ENCODE measurements at places on chromosomes 6 and 20.

DNA sequence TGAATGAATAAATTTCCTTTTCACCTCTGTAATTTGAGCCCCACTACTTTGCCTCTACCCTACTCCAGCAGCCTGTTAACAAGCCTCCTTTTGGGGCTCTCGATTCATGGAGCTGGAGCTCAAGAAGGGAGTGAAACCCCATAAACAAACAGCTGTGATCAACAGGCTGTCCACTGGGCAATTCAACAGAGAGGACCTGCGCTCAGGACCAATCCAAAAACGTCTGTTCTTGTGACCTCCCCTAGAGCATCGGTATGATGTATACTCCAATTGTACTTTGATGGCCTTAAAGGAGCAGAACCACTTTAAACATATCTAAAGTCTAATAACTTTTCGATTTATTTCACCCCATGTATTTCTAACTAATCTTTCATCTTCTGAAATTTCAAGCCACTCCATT is 37.4 kb downstream of the HIVEP2 start:
- DNase-seq = no peak
- H3K36me3 ChIP-seq = no peaks in the 10 kb centered on the region
- H3K4me3 ChIP-seq = no peak overlapping the region
- no peaks in the 10 kb centered on the region for H3K27me3 ChIP-seq

GRCh38 chr20:35196313-35196712 is 24.4 kb downstream of the PROCR start:
- no peak overlapping the region for H3K4me3 ChIP-seq
- no peaks in the 10 kb centered on the region for H3K36me3 ChIP-seq
- peaks cover 18% of the 10 kb centered on the region for H3K4me1 ChIP-seq

- no peak overlapping the region for H3K4me3 ChIP-seq
- H3K27me3 ChIP-seq = no peaks in the 10 kb centered on the region
- no peak overlapping the region for H3K27ac ChIP-seq
- no peaks in the 10 kb centered on the region for H3K4me1 ChIP-seq
- no peak for DNase-seq
Observed at GRCh38 chr6:166830185-166830890, 126.0 kb downstream of the RNASET2 start.

- no peaks in the 10 kb centered on the region for H3K36me3 ChIP-seq
- H3K4me1 ChIP-seq = peaks cover 6% of the 10 kb centered on the region
- H3K4me3 ChIP-seq = no peak overlapping the region
- DNase-seq = peak; percentile 21
Observed at GRCh38 chr6:70277470-70277869, 25.4 kb downstream of the COL9A1 start.

- peaks cover 8% of the 10 kb centered on the region for H3K36me3 ChIP-seq
- no peak overlapping the region for H3K27ac ChIP-seq
- H3K4me3 ChIP-seq = no peak overlapping the region
- no peaks in the 10 kb centered on the region for H3K4me1 ChIP-seq
Observed at GRCh38 chr20:56400001-56400640, 7.7 kb downstream of the CSTF1 start.

GRCh38 chr20:34558320-34559218 is at the start of gene MAP1LC3A:
Gene MAP1LC3A (plus strand): TSS chr20:34558718. CDS start chr20:34558869, 151 bp downstream.
- H3K4me1 ChIP-seq = peaks cover 6% of the 10 kb centered on the region
- DNase-seq = peak; percentile 99
- H3K4me3 ChIP-seq = peak within 1 kb of the TSS; percentile 83
- H3K36me3 ChIP-seq = no peaks in the 10 kb centered on the region

- H3K4me3 ChIP-seq = no peak overlapping the region
- no peak overlapping the region for H3K27ac ChIP-seq
- peak; percentile 66 for DNase-seq
- H3K27me3 ChIP-seq = no peaks in the 10 kb centered on the region
- H3K36me3 ChIP-seq = no peaks in the 10 kb centered on the region
Observed at GRCh38 chr6:34934516-34934915, 45.5 kb downstream of the ANKS1A start.

Data from hepatocyte (in vitro differentiated cells).